ENCODE measurements at places on chromosomes 2 and 18.

GRCh38 chr2:219000569-219000960, 7.3 kb upstream of the CRYBA2 start:
- DNase-seq: no peak

- DNase-seq: no peak
These were observed 12.4 kb upstream of the IL1R1 start for GRCh38 chr2:102129951-102130646.

DNA sequence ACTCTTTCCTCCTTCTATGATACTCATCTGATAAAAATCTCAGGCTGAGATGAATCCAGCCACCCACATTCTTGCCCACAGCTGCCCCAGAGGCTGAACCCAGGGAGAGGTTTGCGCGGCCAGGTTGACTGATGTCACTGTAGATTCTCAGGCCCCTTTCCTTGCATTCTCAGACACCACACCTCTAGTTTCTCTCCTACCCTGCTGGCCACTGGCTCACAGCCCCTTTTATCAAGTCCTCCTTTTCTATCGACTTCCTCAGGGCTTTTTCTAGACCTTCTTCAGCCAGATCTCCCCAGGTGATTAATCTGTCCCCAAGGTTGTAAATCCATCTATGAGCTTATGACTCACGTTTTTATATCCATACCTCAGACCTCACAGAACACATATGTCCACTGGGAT, 99.8 kb downstream of the TACR1 start:
- DNase-seq: no peak

DNA sequence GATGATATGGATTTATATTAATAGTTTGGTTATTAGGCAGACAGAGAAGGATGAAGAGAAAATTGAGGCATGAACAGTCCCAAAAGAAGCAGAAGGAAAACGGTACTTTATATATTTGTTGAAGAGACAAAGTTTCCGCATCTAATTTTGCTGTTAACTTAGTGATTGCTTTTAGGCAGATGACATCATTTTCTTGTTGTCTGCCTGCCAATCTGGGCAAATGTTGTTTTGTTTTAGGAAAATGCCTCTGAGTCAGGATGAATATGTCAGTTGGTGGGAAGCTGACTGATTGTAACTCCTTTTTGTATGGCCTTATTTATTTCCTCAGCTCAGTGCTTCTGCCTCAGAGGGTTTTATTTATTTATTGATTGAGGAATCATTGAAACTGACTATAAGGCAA, 52.5 kb upstream of the CAVIN2 start:
- no peak for DNase-seq

DNA sequence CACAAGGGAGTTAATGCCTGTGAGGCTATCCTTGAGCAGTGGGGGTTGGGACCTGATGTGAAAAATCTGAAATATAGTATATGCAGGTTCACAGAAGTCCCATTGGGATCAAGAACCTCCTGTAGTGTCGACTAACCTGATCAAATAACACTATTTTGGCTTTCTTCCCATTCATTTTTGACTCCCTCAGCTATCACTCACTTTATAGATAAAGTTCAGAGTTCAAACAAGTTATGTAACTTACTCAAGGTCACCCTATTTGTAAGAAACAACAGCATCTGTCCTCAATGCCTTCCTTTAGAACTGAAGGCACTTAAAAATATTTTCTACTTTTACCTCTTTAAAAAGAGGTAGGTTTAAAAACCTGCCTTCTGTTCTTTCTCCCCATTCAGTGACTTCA, 341.6 kb downstream of the DPP10 start:
- no peak for DNase-seq
